Suppressor macrophage treated with lipopolysaccharide for 4 hours (primary cell): ENCODE measurements at places on chromosomes 7 and 10.
A peak's percentile ranks its signal among the peaks of the same experiment; 100 is the strongest.

DNA sequence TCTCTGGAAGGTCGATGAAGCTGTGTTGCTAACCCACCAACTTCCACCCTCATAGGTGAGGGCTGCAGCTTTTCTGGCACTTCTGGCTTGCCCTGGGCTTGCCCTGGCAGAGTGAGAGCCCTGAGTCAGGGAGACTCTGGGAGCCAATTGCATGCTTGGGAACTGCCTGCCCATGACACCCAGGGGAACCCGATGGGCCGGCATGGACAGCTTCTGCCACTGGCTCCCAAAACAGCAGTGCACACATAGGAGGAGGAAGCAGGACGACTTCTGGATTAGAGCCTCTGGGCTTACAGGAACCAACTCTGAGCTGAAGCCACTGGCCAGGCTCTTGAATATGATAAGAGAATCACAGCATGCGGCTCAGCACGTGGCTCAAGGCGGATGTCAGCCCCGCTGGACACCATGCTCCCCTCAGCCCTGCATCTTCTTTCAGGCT, 135.2 kb upstream of the UNC5B start:
- no peak for DNase-seq

DNA sequence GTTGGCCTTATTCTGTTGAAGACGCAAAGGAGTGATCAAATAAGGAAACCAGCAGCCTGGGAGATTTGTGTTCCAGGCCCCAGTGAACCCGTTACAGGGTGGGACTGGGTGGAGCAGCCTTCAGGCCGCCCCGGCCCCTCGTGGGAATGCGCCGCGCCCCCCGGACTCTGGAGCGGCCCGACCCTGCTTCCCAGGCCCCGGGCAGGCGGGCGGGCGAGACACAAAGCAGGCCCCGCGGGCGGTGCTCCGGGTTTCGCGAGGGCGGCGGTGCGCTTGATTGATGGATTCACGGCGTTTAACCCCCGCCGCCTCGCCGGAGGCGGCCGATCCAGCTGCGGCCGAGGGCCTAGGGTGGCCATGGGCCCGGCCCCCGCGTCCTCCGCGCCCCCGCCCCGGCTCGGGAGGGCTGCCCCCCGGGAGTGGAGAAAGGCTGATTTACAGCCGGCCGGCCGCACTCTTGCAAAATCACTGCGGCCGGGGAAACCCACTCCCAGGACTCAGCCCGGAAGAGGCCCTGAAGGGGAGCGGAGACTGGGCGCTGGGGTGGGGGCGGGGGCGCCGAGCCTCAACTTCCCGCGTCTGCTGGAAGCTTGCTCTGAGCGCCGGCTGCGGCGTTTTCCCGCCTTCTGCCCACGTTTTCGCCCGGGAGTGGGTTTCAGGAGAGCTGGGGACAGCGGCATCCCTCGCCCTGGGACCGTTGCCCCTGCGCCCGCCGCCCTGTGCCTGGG, 299.6 kb upstream of the NFE2L3 start:
- no peak for DNase-seq

DNA sequence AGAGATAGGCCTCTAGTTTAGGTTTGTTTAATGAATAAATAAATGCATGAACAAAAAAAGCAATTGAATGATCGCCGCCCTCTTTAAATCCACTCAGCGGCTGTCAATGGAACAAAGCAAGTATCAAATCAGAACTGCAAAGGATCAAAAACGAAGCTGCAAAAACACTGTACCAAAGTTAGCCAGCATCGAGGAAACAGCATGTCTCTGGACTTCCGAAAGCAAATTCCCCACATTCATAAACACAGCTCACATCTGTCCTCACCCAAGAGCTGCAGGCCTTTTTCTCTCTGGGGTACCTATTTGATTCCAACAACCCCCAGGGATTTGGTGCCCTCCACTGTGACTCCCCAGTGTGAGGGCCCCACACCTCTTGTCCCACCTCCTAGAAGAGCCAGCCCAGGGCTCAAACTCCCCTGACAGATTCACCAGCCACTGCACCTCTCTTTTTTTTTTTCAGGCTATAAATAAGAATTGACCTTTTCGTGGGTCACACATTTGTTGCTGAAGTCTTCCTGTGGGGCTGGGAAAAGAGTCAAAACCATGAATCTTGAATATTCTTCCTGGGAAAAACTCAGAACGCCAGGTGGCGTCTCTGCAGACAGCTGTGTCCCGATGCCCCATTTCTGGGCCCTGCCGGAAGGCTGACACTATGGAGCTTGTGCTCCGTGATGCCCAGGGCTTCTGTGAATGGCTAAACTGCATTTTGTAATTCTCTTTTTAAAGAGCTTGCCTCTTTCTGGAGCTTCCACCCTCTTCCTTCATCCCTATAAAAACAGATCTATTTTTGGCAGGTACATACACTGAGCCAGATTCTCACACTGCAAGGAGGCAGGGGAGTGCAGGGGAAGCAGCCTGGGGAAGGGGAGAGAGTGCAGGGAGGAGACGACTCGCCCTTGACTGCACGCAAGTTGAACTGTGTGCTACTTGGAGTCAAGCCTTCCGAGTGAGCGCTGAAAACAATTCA, 51.7 kb downstream of the HSPA12A start:
- DNase-seq = no peak

DNA sequence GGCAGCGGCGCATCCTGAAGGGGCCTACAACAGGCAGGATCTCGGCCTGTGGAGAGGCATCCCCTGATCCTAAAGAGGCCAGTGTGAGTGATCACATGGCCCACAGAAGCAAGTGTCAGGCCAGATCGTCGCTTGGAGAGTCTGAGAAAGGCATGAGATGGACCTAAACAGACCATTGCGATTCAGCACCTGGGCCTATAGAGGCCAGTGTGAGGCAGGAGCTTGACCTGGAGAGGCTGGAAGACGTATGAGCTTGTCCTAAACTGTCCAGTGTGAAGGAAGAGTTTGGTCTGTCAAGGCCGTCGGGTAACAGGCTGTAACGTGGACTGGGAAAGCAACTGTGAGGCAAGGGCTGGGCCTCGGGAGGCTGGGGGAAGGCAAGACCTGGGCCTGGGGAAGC, 172.6 kb downstream of the TPST1 start:
- no peak for DNase-seq

DNA sequence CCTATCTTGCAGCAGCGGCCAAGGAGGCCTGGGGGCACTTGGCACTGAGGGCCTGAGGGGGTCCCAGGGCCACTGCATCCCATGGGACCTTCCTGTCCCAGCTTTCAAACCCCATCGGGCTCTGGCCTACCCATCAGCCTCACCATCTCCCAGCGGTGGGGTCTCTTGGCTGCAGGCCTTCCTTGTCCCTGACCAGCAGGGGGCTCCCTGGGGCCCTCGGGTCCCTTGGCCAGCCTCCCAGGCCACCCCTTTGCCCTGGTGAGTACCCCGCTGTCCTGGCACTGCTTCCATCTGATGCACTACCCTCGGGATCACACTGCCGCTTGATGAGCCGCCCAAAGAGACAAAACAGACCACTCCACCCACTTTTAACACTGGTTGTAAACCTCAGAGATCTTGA, 43.5 kb downstream of the YKT6 start:
- DNase-seq = peak; percentile 47

GRCh38 chr7:142703655-142704305, 45.5 kb upstream of the PRSS1 start:
- DNase-seq = peak; percentile 83

DNA sequence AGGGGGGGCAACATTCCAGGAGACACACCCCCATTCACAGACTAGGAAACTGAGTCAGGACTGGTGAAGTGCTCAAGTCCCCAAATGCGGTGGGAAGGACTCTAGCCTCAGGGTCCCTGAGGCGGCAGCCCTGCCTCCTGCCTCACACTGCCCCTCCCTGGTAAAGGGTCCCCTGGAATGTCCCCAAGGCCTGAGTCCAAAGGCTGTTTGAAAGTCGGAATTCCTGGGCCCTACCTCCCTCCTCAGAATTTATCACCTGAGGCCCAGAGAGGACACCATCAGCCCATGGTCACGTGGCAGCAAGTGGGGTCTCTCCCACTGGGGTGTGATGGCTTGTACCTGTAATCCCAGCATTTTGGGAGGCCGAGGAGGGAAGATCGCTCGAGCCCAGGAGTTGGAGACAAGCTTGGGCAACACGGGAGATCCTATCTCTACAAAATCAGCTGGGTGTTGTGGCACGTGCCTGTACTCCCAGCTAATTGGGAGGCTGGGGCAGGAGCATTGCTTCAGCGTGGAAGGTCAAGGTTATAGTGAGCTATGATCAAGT, 110.3 kb upstream of the TNRC18 start:
- DNase-seq = no peak

- DNase-seq = no peak
Measured at GRCh38 chr10:68957654-68958053, 1.7 kb downstream of the DDX21 start.

DNA sequence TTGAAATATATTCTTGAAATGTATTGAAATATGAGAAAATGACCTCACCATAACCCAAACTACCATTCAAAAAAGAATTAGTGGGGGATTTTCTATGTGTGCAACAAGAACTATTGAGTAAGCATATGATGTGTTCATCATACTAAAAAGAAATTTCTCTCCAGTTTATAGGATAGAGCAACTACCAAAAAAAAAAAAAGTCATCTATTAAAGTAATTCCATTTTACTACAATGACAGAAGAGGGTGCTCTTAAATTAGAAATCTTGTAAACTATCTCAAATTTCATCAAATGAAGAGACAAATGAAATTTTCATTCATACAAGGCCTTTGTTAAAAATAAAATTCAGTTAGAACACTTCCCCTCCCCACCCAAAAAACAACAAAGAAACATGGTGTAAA, 195.4 kb upstream of the PLXDC2 start:
- DNase-seq = peak; percentile 18

DNA sequence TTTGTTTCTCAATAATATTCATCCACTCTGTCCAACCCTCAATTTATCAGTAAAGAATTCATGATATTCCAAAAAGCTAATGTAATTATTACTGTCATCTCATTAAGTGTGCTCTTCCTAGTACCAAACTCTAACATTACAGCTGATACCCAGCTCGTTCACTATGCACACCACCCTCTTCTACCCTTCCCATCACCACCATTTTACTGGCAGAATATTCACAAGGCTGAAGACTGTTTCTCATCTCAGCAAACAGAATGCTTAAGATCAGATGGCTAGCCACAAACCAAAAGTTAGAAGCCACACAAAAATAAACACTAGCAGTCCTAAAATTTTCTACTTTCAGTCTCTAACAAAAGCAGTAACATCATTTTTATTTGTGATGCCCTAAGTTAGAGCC, 121.5 kb downstream of the SRPK2 start:
- DNase-seq = no peak

GRCh38 chr7:90262438-90262837, 17.5 kb downstream of the CFAP69 start:
- DNase-seq = peak; percentile 54

- DNase-seq = no peak
Measured at GRCh38 chr7:45343746-45344145, 186.2 kb downstream of the RAMP3 start.

DNA sequence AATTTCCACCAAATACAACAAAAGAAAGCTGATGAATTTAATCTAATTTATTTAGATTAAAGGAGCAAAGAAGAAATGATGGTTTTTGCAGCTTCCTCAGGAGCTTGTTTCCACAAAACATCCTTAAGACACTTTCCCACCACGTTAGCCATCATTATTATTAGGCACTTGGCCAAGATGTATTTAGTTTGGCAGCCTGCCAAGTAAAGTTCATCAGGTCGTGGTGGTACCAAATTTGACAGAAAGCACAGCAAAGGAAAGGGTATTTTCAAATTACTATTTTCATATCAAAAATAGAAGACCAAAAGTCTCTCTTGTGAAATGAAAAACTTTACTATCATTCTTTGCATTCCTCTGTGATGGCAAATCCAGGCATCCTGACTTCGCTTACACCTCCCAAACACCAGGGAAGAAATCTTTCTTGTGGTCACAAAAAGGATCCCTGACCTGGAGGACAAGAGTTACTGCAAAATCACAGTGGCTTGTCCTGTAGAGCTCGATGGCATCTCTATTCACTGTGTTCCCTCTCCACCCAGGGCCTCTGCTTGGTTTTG, 123.1 kb upstream of the INHBA start:
- DNase-seq = no peak

DNA sequence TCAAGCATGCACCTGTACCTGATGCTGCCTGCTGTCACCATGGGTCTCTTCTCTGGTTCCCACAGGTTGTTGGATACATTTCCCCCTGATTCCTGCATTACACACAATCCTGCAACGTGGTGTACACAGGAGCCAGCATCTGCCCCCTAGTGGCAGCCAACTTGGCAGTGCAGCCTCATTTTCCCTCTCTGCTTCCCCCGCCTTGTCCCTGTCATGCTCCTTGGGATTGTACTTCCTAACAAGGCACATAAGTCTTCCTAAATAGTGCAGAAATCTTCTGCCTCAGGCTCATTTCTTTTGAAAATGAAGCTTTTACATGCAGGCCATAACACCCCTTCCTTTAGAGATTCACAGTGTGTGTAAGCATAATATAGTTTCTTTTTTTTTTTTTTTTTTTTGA, 387.5 kb downstream of the CCSER2 start:
- peak; percentile 27 for DNase-seq

DNA sequence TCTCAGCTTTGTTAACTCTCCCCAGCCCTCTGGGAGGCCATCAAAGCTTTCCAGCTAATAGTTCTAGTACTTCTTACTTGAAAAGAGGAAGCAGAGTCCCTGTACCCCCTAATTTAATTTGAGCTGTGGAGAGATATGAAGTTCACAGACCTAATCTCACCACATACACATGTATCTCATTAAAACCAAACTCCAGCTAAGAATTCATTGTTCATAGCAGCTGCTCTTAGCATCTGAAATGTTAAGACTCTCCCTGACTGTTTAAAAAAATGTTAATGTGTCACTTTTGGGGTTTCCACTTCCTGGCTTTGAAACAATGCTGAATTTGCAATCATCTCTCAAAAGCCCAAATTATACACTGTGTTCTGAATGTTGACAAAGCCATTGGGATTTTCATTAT, 16.2 kb upstream of the MRC1 start:
- no peak for DNase-seq

- no peak for DNase-seq
Measured at GRCh38 chr10:101373063-101373462, 19.1 kb downstream of the BTRC start.

DNA sequence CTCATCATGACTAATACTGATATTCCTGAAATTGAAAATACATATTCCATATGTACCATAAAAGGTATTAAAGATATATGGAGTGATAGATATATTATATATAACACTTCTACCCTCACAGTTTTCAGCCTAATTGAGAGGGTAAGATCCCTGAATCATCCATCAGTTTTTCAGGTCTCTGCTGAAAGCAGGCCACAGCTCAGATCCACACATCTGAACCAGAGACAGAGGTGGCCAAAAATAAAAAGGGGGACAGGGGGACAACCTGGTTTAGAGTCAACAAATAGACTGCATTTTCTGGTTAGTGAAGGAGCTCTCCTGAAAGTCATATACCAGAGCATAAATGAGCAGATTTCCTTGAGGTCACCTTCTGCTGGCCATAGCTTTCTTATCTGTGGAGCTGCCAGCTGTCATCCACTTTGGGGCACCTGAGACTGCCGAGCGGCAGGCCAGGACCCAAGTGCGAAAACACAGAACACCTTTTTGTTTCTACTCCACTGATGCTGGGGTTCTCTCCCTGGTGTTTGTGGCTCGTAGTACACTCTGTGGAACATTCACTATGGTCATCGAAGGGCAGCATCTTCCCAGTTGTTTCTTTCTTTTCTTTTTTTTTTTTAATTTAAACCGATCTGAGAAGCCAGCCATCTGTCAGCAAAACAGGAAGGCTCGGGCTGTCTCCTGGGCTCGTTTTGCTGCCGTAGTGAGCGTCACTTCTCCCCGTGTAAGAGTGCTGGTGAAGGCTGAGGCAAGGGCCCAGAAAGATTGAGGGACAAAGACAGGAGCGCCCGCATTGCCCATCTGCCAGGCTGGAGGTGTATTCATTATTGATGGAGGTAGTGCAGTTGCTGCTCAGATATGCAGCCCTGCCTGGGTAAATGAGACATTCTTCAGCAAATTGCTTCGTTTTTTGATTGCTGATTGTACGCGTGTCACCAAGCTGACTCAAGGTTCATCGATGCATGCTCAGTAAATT, 13.5 kb downstream of the IKZF1 start:
- DNase-seq = no peak
